ENCODE measurements at places on chromosomes 2 and 18.

GRCh38 chr18:10499230-10499629 is 26.6 kb upstream of the NAPG start:
- peak; percentile 10 for DNase-seq

- DNase-seq, result no peak
Observed at GRCh38 chr2:21047141-21048009, 3.5 kb upstream of the APOB start.

GRCh38 chr2:151833984-151834383 is 5.8 kb upstream of the ARL5A start:
- no peak for DNase-seq

DNA sequence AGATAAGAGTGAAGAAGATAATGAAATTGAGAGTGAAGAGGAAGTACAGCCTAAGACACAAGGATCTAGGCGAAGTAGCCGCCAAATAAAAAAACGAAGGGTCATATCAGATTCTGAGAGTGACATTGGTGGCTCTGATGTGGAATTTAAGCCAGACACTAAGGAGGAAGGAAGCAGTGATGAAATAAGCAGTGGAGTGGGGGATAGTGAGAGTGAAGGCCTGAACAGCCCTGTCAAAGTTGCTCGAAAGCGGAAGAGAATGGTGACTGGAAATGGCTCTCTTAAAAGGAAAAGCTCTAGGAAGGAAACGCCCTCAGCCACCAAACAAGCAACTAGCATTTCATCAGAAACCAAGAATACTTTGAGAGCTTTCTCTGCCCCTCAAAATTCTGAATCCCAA is 15.7 kb downstream of the MSH6 start:
- DNase-seq, result no peak

DNA sequence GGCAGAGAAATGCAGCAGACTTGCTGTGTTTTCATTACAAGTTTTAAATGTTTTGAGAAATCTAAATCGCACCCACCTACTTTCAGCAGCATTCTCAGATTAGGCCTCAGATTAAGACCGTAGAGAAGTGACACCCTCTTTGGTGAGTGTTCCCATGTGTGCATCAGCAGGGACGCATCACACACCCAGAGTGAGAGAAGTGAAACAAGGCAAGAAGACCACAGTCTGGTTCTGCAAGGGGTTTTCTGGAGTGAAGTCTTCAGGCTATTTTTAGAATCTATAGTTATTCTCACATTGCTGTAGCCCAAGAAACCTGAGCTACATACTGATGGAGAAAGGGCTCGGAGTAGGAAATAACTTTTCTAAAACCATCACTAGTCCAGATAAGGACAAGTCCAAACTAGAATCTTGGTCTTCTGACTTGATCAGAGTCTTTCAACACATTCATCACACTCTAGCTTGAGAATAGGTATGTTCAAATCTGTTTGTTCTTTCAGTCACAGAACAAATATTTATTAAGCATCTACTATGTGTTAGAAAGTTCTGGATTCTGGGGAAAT is 1216.6 kb upstream of the PIK3C3 start:
- no peak for DNase-seq

- no peak for DNase-seq
Observed at GRCh38 chr2:119692310-119692709, 13.3 kb downstream of the TMEM177 start.

DNA sequence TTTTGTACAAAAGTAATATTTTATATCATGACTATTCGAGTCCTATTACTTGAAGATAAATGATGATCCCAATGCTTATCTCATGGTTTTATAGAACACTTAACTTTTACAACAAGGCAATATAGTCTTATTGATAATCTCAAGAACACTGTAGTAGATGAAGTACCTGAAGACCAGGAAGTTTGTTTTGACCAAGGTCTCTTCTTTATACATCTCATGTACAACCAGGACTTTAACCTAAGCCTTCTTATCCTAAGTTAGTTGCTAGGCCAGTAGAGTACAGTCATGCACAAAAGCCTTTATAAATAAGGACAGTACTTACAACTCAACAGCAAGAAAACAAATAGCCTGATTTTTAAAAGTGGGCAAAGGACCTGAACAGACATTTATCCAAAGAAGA is 147.7 kb upstream of the NOSTRIN start:
- DNase-seq, result no peak

- DNase-seq, result no peak
Observed at GRCh38 chr2:138071720-138072719, 107.7 kb downstream of the HNMT start.

DNA sequence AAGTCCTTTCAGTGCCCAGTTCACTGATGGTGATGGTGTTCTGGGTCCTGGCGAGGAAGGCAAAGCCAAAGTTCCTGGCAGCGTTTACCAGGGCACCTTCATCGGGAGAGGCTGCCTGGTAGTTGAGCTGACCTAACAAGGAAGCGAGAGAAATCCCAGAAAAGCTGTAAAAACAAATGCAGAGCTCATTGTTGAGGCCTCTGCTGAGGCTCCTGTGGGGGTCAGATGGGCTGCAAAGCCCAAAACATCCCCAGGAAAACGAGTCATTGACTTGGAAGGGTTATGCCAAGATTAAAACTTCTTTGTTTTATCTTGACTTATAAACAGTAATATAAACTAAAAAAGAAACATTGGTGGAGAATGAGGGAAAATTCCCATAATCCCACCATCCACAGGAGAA is 53.3 kb upstream of the NARS1 start:
- no peak for DNase-seq

DNA sequence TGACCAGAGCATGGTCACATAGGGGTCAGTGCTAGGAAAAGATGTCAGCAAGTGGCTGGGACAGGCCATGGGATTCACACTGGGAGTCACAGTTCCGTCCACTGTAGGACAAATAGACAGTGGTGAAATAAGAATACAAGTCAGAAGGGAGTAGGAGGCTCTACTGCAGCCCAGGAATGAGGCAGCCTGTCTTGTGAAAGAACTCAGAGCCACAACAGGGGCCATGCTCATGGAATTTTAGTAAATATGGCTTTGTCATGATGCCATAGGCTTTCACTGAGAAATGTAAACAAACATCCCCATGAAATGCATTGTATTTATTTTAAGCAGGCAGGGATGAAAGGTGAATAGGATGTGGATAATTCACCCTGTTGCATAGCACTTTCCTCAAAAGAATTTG is 504.3 kb downstream of the SOX11 start:
- DNase-seq, result no peak

GRCh38 chr2:159501743-159502142 is 114.6 kb downstream of the BAZ2B start:
- DNase-seq, result no peak

DNA sequence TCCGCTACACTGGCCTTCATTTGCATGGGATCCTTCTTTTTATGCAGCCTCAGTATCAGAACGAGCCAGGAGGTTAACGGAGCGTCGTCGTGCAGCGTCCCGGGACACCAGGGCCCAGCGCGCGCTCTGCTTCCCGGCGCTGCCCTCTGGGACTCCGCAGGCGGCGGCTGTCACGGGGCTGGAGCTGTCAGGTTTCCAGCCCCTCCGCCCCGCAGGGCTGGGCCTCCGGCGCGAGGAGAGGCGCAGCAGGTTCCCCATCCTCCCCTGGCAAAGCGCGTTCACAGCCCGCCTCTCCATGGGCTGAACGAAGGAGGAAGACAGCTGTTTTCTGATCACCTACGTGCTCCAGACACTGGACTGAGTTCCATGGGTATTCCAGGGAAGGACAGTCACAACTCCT is 12.5 kb upstream of the PAX8 start:
- DNase-seq, result no peak
